Anterior cingulate cortex (tissue), 58 donors: ENCODE measurements at places on chromosomes 7 and 10.

GRCh38 chr10:98172495-98172894 lies 38.0 kb downstream of the R3HCC1L start:
- no peak for DNase-seq

DNA sequence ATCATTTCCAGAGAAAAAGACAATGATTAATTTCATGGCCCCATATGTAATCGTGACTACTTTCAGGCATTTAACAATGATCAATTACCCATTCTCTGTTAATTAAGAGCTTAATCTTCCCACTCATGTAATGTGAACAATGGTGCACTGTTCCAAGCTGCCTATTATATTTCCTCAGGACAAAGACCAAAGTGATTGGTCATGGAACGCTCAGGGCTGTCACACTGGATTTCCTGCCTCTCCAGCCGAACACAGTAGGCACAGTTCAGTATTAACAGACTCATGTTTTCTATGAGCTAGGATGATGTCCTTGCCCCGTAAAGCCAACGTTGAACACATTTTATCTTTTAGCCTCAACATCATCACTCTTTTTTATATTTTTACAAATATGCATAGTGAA lies 142.7 kb upstream of the FZD8 start:
- DNase-seq, result no peak

- DNase-seq, result no peak
Measured at GRCh38 chr7:40903872-40904271, 769.1 kb downstream of the SUGCT start.

GRCh38 chr7:77935652-77936348 lies 137.2 kb downstream of the PHTF2 start:
- DNase-seq, result no peak

GRCh38 chr7:2504889-2505375 lies 14.6 kb upstream of the LFNG start:
- no peak for DNase-seq

GRCh38 chr7:50069613-50070012 lies 23.4 kb downstream of the ZPBP start:
- DNase-seq, result no peak

- DNase-seq, result no peak
Measured at GRCh38 chr7:84877943-84878570, 308.8 kb downstream of the SEMA3D start.

DNA sequence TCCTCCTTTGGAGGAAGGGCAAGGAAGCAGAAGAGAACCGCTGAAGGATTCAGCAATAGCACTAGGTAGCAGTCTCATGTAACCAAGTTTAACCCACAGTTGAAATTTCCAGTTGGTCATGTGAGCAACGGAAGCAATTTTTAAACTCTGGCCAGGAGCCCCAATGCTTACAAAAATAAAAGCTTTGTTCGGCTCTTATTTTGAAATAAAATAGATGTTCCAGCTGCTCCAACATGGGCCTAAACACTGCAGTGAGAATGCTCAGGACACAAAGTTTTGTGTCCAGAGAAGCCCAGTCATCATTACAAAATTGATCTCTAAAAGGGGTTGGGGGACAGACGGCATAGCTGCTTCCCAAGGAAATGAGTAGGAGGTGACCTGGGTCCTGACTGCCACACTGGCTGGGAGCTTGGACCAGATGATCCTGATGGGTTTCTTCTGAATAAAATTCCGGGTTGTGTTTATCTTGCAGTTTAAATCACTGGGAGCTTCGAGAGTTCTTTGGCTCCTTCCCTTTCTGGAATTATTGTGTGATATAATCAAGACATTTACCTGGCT lies 452 bp upstream of the TMEM140 start:
- no peak for DNase-seq
